Mononuclear cell (primary cell): ENCODE measurements at places on chromosomes 5 and 9. TPM values are rescaled to one million over a fixed set of nuclear protein-coding genes. Genes with fewer than 3 reads are reported as not detected.

Gene CDC25C
- total RNA-seq, result 1.2 TPM

Gene IZUMO3
- total RNA-seq, result not detected

Gene AGXT2
- total RNA-seq, result not detected

Gene ADAMTS12
- total RNA-seq, result under 0.01 TPM

Gene WDR31
- total RNA-seq, result 0.21 TPM

Gene MLANA
- 0.10 TPM for total RNA-seq
